GM06990 (cell line): ENCODE measurements at places on chromosomes 6 and 20.

DNA sequence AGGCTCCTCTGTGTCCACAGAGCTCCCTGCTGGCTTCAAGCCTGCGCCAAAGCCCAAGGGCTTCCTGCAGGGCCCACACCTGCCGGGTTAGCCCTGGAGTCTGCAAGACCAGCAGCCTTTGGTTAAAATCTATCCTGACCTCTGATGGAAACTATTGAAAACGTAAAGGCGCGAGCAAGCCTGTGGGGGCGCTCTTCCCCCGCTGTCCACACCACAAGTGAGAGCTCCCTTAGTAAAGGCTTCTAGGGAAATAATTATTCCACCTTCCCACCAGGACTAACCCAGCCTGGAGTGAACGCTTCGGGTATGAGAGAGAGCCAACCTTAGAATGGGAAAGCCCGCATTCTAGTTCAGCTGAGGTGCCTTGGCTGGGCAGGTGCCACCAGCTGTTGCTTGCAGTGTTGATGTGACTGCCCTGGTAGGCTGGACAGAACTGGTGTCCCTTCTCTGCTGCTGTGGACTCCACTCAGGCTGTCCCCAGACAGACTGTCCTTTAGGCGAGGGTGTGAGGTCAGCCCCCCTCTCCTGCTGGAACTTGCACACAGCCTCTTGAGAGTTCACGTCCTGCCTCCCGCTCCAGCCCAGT lies 68.7 kb downstream of the SYTL3 start:
- DNase-seq, result no peak

GRCh38 chr6:87908978-87909811 lies 138.4 kb upstream of the SPACA1 start:
- DNase-seq, result no peak

DNA sequence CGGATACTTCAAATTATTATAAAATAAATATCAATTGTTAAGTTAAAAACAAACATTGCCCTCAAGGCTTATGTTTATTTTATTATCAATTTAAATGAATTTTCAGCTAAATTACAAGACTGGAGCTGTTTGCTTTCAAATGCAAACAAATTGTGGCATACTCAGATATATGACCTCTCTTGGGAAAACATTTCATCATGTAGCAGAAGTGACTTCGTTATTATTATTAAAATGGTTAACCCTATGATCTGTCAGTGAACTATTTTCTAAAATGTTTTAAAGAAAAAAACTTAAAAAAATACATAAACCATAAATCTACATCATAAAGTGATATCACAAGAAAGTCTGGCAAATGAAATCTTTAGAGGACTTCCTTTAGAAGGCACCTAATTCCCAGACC lies 72.5 kb downstream of the MAN1A1 start:
- DNase-seq, result no peak

DNA sequence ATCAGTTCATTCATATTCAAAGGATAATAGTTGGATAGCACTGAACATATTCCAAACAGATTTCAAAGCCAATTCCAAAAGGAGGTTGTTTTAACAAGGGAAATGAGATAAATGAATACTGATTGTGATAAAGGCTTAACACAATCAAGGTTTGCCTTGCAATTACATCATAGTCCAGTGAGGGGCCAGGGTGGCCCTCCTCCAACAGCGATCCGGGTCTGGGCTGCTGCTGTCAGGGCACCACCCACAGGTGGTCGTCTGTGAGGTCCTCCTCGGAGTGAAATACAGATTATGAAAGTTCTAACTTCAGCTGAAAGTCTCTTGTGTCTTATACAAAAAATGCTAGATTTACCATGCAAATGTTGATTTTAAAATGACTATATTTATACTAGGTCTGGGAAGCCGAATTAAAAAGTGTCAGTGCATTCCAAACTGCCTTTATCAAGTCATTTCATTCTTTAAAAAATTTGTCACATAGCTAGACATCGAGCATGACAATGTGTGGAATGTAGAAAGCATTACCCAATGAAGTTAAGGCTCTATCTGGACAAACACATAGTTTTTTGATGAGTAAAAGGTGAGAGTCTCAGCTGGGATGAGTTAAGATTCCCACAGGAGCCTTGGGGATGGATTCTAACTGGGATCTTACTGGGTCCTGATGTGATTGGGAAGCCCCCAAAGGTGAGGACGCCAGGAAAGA lies 65.9 kb upstream of the SLC22A23 start:
- DNase-seq, result no peak

DNA sequence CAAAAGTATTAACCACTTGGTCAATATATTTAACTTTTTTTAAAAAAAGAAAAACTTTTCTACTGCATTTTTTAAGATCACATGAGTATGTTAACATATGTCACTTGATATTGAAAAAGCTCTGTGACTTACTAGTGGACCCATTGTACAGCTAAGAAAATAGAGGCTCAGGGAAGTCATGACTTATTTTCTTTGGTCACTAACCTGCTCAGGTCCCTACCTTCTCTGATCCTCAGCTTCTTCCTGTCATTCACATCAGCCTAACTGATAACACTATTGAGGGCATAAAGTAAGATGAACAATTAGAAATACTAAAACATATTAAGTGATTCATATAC lies 19.8 kb downstream of the AGPAT4 start:
- no peak for DNase-seq

DNA sequence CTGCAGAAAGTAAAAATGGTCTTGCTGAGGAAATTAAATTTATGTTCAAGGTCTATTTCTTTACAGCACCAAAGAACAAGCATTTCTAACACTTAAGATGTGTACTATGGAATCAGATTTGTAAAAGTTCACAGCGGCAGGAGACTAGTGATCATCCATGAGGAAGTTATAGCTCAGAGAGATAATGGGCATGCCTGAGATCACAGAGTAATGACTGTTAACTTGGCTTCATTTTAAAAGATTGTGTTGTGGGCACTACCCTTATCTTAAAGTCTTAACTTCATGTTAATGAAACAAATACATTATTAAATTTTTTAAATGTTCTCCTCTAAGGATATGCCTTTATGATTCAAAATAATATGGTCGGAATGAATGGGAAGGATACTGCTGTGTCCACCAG lies 168.6 kb downstream of the GMPR start:
- no peak for DNase-seq

GRCh38 chr6:39818695-39819094 lies 26.5 kb downstream of the DAAM2 start:
- no peak for DNase-seq

- no peak for DNase-seq
These were observed at the start of gene RNF182 for GRCh38 chr6:13924949-13925881. TSS of gene RNF182 (plus strand) at chr6:13924952. CDS start at chr6:13977120, 52,168 bp downstream.

GRCh38 chr20:37690626-37691369 lies 3.0 kb upstream of the CTNNBL1 start:
- no peak for DNase-seq

- DNase-seq, result no peak
These were observed 150.0 kb upstream of the MARCKS start for GRCh38 chr6:113707194-113707593.

DNA sequence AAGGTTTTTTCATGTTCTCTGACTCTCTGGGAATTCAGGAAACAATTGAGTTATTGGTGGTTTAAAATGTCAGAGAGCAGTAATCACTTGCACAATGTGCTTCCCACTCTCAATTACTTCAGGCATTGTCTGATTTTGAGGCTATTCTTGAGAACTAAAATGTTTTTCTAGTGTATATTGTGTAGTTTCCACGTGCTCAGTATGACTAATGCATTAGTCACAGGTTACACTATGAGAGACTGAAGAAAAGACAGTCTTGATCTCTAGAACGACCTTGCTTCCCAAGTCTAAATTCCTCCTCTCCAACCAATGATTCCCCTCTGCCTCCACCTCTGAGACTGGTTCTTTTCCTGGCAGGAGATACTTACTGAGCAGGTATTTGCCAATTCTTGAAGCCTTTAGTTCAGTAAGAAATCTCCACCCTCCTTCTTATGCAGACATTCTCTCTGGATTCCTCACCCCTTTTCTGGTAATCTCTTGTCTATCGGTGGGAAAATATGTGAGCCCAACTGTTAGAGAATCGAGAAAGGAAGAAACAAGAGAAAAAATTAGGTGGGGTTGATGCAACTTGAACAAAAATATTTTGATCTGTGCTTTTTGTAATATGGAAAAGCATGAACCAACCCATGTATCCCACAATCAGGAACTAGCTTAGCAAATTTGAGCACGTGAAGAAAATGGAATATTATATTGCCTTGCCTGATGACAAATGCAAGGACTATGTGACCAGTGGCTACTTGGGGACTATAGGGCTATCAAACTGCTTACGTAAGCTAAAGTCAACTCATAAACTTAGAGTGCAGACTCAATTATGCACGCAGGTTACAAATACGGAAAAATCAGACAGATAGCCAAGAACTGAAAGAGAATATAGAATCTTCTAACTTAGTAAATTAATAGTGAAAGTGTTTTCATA lies 61.1 kb upstream of the SLC22A16 start:
- no peak for DNase-seq

DNA sequence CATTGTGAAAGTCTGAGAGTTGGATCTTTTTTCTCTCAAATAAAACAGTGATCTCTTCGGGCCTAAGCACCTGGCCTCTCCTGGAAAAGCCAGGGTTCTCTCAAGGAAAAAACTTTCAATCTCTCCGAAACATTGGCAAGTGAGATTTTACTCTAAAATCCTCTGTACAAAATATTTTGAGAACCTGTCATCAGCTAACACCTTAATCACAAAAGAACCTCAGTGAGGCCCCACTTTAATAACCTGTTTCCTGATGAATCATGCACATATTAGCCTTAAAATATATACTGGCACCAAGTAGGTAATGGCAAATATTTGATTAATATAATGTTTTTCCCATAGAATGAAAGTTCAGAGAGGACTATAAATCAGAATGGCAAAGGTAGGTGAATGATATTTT lies 177.9 kb downstream of the FRK start:
- no peak for DNase-seq

DNA sequence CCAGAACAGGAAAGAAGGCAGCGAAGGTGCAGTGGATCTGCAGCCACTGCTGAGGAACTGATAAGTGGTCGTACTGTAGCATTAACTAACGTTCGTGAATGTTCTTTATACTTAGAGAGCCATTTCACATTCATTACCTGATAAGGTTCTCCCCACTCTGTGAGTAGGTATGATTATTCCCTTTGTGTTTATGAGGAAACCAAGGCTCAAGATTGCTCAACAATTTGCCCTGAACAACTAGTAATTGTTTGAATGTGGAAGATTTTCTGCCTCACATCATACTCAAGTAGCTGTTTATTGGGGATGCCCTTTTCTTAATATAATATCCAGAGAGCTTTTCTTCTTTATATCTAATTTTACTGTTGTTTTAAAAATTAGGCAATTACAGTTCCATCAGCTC lies 24.9 kb upstream of the ELOVL5 start:
- DNase-seq, result no peak

DNA sequence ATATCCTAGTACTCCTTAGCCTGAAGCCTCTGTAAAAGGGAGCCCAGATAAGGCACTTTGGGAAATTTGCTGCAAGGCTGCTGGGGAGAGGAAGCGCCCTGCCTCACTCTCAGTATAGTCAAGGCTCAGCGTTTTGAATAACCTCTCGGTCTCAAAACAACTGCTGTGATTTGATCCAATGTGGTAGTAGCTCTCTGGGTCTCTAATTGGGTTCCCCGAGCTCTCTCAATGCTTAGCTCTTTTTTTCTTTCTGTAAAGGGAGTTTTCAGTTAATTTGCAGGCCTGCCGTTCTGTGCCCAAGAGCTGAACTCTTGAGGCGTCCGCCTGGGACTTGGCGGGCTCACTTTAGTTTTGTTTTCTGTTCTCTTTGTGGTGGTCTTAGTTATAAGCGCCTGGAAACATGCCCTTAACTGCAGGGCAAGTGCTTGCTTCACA lies 41.2 kb downstream of the ZHX3 start:
- no peak for DNase-seq

- DNase-seq, result no peak
These were observed 43.3 kb downstream of the SULF2 start for GRCh38 chr20:47741669-47742608.

- DNase-seq, result no peak
These were observed 10.4 kb downstream of the COX7A2 start for GRCh38 chr6:75233092-75233615.

DNA sequence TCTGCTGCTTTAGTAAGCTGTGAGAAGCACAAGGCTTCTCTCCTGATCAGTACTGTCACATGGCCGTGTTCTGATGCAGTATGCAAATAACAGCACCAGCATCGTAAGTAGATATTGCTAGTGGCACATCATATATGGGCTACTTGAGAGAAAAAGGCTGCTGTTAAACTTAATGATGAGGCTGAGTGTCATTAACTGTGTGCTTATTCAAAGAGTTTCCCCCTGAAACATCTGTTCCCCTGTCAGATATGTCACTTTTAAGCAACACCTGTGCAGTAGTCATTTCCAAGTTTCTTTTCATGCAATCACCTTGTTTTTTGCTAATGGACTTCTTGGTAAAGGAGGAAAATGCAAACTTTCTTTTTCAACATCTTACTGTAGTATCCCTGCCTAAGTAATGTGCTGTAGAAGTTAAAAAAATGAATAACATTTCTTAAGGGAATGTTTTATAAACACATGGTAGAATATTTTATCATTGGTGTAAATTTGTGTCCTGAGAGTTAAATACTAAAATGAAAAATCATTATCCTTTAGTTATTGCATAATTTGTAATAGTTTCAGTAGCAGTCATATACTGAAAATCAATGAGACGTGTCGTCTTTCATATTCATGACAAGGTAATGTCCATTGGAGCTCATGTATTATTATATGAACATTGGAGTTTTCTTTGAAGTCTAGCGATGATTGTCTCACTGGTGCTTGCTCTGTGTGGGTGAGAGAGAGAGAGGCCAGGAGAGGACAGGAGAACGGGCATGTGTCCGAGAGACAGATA lies 366.3 kb downstream of the CDKAL1 start:
- DNase-seq, result peak; percentile 81

GRCh38 chr6:106637051-106637716 lies 7.8 kb downstream of the QRSL1 start:
- no peak for DNase-seq

GRCh38 chr20:22106308-22106938 lies 401.0 kb downstream of the PAX1 start:
- no peak for DNase-seq

DNA sequence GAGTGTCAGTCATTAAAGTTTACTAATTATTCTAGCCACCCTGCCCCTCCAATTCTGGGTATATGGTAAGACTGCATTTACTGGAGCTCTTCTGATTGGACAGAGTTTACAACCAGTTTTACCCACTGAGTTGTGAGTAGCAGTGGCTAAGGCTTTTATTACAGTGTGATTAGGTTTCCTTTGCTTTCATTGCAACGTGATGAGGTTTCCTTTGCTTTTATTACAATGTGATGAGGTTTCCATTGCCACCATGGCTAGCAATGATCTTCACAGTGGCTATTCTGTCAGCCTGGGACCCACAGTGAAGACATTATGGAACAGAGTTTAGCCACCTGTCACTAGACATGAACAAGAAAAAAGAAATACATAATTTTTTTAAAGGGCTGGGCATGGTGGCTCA lies 710.2 kb upstream of the FLRT3 start:
- no peak for DNase-seq

DNA sequence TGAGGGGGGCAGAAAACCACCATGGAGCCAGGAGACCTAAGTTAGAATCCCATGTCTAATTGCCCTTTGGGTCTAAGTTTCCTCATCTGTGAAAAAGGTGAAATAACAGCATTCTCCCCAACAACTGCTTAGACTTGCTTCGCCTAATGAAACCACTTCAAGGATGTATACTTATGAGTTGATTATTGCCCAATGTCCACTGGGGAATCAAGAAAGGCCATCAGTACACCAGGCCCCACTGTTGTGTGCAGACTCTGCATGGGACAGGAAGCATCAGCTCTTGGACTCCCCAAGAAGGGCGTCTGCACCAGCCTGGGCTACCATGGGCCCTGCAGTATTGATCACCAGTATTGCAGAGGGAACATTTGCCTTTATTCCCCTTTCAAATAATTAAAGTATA lies 189.6 kb downstream of the MAFB start:
- DNase-seq, result no peak

GRCh38 chr20:38962928-38963401 lies 821 bp downstream of the DHX35 start:
- no peak for DNase-seq
